NCI-H2081 (cell line): ENCODE measurements at places on chromosomes 3 and 15.

GRCh38 chr3:170558427-170558826, 27.4 kb downstream of the SLC7A14 start:
- DNase-seq: no peak

DNA sequence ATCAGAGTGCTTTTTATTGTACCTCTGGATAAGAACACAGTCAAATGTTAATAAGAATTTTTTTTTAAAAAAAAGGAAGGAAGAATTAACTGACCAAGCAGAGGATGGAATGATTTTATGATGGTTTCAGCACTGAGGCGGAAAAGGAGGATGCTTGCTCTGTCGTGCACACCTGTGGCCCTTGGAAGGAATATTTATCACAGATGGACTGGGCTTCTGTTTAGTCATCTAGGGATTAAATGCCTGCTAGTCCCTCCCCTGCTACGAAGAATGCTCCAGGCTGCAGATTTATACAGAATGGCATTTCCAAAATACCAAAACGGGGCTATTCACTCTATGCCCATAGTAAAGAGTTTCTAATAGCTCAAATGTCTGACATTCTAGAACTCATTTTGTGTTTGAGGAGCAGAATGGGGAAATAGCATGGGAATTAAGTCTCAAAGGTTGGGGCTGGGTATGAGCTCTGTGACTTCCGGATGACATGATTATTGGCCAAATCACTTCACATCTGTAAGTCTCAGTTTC, 92.8 kb upstream of the BCL6 start:
- DNase-seq: no peak

DNA sequence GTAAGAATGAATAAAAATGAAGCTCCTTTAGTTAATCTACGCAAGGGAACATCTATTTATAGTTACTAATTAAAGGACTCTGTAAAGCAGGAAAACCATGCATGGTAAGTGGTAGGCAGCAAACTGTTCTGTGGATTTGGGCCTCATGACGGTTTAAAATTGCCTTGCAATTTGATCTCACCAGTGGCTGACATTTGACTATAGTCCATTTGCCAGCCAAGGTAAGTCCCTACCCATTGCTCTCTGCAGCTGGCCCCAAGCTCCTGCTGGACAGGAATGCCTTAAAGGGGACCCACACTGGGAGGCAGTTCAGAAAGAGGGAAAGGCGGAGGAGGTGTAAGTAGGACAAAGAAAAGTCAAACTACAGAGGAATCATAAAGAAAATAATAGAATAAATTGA, 203.3 kb downstream of the PLCL2 start:
- DNase-seq: no peak

GRCh38 chr3:107753494-107753893, 230.7 kb downstream of the BBX start:
- peak; percentile 58 for DNase-seq

GRCh38 chr15:43881944-43882343, 55.1 kb downstream of the WDR76 start:
- no peak for DNase-seq

DNA sequence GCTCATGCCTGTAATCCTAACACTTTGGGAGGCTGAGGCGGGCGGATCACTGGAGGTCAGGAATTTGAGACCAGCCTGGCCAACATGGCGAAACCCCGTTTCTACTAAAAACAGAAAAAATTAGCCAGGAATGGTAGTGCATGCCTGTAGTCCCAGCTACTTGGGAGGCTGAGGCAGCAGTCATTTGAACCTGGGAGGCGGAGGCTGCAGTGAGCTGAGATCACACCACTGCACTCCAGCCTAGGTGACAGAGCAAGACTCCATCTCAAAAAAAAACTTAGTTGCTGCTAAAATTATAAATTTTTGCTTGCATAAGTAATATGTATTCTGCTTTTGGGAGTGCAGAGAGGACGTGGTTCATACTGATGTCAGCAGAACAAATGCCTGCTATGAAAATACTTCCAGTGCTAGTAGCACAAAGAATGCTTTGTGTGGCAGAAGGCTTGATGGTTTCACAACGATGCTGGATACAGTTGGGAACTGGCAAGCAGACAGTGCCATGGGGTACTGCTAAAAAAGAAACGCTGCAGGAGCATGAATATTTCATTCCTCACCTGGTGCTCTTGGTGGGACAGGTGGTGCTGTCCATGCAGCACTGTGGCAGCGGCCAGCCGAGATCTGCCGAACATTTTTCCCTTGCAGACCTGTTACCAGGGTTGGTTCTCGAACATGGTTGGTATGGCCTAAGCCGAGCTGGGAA, 31.1 kb downstream of the FBXL22 start:
- DNase-seq: no peak

GRCh38 chr15:64019764-64020163, 26.5 kb downstream of the DAPK2 start:
- DNase-seq: peak; percentile 64

GRCh38 chr15:101187820-101188636, 63.8 kb downstream of the CHSY1 start:
- no peak for DNase-seq

- DNase-seq: no peak
These were observed 47.9 kb downstream of the USF3 start for GRCh38 chr3:113648524-113648923.

DNA sequence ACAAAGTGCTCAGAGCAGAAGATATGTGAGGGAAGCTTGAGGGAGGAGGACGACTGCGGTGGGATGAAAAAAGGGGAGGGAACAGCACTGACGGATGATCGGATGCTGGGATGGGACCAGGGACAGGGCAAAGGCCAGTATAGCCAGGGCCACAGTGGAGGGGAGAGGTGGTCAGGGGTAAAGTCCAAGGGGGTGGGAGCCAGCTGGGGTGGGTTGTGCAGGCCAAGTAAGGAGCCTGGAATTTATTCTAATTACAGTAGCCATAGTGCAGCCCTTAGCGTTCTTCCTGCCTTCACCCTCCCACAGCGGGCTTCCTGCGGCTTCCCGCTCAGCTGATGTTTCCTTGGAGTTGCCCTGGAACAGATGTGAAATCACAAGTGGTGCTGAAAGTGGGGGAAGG, 7.6 kb upstream of the APEH start:
- no peak for DNase-seq

GRCh38 chr15:96716075-96716474, 385.6 kb downstream of the NR2F2 start:
- no peak for DNase-seq

GRCh38 chr3:168121184-168122017, 25.7 kb upstream of the GOLIM4 start:
- no peak for DNase-seq

DNA sequence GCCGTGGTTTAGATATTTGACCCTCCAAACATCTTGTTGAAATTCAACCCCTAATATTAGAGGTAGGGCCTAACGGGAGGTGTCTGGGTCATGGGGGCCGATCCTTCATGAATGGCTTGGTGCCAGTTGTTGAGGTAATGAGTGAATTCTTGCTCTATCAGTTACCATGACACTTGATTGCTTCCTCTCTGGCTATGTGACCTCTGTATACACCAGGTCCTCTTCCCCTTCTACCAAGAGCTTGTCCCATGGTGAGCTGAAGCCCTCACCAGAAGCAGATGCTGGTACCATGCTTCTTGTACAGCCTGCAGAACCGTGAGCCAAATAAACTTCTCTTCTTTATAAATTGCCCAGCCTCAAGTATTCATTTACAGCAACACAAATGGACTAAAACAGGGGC, 41.8 kb upstream of the TIPARP start:
- no peak for DNase-seq

GRCh38 chr3:172464306-172464705, 16.1 kb upstream of the GHSR start:
- no peak for DNase-seq

- no peak for DNase-seq
These were observed 31.3 kb downstream of the GPR176 start for GRCh38 chr15:39888809-39889208.
